ENCODE measurements at places on chromosomes 5 and 9.

GRCh38 chr5:96968074-96968473 is 32.2 kb downstream of the LNPEP start:
- no peak for DNase-seq

GRCh38 chr5:145245354-145245753 is 589.8 kb downstream of the PRELID2 start:
- DNase-seq, result no peak

GRCh38 chr9:14344053-14344524 is 30.1 kb upstream of the NFIB start:
- DNase-seq, result no peak

- no peak for DNase-seq
Measured at GRCh38 chr5:113354055-113354454, 80.7 kb downstream of the TSSK1B start.

DNA sequence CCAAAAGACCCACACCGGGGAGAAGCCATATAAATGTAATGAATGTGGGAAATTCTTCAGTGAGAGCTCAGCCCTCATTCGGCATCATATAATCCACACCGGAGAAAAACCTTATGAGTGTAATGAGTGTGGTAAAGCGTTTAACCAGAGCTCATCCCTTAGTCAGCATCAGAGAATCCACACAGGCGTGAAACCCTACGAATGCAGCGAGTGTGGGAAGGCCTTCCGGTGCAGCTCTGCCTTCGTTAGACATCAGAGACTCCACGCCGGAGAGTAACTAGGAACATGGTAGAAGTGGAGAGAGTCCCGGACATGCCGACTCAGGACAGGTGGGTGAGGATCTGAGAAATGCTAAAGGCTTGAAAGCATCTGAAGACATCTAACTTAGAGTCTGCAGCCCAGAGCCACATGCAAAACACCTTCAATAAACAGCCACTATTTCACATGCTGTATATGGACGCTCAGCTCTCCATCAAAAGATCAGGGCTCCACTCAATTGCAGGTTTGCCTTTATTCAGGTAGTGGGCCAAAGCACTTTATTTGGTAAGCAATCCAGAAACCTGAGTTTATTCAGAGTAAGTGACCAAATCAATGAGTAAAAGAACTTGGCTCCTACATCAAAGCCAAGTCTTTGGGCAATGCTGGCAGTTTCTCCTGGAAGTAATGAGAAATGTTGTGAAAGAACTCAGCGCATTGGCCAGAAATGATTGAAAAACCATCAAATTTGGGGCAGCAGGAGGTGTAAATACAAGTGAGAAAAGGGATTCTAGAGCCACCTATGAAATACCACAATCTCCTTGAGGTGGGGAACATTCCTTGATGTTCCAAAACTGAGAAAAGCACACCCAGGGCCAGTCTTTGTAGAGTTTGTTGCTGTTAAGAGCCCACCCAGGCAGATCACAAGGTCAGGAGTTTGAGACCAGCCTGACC is 6.0 kb downstream of the RPL12 start:
- DNase-seq, result peak; percentile 48

DNA sequence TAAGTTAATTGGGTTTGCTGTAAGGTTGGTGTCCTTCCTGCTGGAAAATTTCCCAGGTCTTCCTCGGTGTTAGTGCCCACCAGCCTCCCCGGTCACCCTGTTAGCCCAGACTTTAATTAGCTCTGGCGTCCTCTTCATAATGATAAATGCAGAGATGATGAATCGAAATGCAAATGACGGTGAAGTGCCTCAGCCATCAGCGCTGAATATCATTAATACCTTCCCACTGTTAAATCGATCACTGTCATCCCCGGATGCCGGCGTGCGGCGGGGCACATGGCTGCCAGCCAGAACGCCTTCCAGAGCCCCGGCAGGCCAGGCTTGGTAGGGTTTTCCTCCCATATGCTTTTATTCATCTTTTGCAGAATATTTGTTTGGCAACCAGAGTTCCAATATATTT is 204.5 kb downstream of the IRX2 start:
- DNase-seq, result no peak

- DNase-seq, result no peak
Measured at GRCh38 chr9:107043886-107044285, 180.9 kb downstream of the ZNF462 start.

GRCh38 chr5:147629196-147629595 is 119.3 kb upstream of the DPYSL3 start:
- no peak for DNase-seq

DNA sequence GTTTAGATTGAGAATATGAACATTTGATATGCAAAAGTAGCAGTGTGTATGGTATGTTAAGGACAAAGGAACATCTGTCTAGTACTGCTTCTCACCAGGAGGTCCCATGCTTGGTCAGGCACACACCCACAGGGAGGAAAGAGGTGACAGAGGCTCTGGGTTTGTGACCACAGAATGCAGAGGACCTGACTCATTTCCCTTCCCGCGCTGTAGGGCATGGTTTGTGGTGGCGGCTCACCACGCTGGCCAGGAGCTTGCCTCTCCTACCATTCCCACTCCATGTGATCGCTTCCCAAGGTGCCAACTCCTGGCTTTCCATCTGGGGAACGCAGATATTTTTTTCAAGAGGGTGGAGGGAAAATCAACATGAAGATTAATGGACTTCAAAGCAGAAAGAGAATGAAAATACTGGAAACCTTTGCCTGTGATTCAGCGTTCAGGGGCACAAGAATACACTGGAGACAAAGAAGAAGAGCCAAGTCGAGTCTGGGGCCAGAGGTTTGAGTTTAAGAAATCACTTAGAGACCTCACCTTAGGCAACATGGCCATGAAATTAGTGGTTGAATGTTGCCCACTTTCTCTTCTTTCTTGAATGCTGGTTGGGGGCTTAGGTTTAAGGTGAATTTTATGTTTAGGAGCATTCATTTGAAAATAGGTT is 477.8 kb downstream of the CCDC171 start:
- peak; percentile 10 for DNase-seq

- DNase-seq, result peak; percentile 44
Measured at GRCh38 chr9:35258660-35259474, 97.1 kb downstream of the UNC13B start.

GRCh38 chr5:141753971-141754713 is 72.1 kb upstream of the ARAP3 start:
- DNase-seq, result peak; percentile 16

DNA sequence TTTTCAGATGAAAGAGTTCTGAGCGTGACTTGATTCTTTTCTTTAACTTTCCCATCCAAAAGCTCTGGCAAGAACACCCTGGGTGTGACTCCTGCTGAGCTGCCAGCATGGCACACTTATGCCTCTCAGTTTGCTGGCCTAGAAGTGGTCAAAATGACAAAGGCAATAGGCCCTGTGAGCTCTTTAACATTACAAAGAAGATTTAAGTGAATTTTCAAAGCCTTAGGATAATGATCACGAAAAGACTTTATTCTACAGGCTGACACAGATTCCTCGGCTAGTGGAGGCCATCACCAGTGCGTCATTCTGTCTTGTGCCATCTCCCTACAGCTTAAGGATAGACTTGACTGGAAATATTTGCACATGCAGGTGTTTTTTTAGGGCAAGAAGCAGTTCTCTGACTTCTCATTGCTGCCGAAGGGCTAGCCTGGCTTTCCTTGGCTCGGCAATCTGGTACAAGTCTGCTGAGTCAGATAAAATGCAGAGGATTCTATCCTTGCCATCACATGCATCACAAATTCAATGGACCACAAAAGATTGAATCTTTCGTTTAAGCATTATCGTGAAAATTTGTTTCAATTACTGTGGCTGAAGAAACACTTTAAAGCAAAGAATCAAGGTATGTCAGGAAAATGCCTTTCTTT is 311.5 kb downstream of the COX7C start:
- no peak for DNase-seq

GRCh38 chr9:135067096-135067710 is 20.3 kb upstream of the OLFM1 start:
- DNase-seq, result no peak

Data from stimulated activated CD4-positive, alpha-beta T cell treated with anti-CD3 and anti-CD28 coated beads, Interleukin-2, amount 100 ng/mL, for 24 hours (primary cell).